ENCODE measurements at places on chromosomes 2 and 18.

GRCh38 chr2:2636813-2637212, 305.7 kb upstream of the MYT1L start:
- DNase-seq: no peak

DNA sequence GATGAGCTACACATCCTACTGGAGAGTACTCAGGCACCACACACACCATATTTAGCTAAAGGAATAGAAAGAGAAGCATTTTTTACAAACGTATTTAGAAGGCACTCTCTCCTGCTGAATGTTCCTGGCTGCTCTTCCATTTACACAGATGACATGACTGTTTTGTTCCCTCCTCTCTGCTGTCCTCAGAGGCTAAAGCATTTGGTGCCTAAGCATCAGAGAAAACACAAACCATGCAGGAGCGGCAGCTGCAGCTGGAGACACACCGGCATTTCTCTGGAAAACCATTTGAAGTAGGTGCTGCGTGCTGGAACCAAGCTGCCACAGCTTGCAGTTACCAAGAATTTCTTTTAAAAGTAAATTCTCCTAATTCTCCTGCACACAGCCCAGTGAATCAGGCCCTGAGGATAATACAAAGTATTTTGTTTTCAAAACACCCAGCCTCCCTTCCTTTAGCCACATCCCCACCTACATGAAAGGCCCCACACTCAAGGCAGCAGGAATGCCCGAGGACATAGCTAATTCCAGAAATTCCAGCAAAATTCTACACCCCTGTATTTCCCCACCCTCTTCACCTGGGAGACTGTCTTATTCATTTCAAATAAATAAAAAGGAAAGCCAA, 488.9 kb upstream of the SOX11 start:
- DNase-seq: no peak

- no peak for DNase-seq
Measured at GRCh38 chr18:64566456-64566855, 417.6 kb upstream of the LINC00305 start.

DNA sequence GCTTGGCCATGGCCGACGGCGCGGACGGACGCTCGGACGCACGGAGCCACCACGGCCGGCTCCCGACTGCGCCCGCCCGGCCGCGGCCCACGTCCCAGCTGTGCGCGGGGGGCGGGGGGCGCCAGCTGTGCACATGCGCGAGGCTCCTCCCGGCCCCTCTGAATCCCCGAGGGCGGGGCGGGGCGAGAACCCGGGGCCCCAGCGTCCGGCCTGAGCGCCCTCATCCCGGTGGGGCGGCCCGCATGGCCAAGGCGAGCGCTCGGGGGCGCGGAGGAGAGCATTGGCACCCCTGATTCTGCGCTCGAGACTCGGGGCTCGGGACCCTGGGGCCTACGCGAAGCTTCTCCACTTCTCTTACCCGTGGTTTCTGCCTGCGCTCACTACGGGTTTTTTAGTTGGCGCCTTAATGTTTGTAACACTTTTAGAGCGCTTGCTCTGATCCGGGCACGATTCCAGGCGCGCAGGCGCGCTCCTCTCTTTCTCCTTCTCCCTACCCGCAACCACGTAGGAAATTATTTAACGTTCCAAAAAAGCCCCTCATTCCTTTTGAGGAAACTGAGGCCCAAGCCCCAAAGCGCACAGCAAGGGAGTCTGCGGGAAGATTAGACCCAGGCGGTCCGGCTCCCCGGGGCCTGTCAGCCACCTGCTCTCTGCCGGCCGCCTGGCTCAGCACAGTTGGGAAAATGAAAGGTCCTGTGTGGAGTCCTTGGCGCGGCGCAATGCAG, at the start of gene PXDN:
Gene PXDN (minus strand): TSS at position 70 of the 725 bp plus-strand sequence. CDS start 60 bp downstream, at position 10.
- DNase-seq: no peak

DNA sequence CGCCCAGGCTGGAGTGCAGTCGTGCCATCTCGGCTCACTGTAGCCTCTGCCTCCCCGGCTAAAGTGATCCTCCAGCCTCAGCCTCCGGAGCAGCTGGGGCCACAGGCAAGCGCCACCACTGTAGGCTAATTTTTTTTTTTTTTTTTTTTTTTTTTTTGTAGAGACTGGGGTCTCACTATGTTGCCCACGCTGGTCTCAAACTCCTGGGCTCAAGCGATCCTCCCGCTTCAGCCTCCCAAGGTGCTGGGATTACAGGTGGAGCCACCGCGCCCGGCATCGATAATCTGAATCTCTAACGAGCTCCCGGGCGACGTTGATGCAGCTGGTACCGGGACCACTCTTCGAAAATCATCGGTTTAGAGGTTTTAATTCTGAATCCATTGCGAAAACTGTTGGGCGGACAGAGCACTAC, 520 bp upstream of the CYP20A1 start:
- no peak for DNase-seq

GRCh38 chr2:121558329-121558728, 27.6 kb downstream of the RNU4ATAC start:
- DNase-seq: no peak

All from activated T-cell treated with anti-CD3 and anti-CD28 coated beads, Interleukin-2, amount 50 U/mL, for 48 hours (primary cell).